ENCODE measurements at places on chromosomes 1 and 21.
A peak's percentile ranks its signal among the peaks of the same experiment; 100 is the strongest.

DNA sequence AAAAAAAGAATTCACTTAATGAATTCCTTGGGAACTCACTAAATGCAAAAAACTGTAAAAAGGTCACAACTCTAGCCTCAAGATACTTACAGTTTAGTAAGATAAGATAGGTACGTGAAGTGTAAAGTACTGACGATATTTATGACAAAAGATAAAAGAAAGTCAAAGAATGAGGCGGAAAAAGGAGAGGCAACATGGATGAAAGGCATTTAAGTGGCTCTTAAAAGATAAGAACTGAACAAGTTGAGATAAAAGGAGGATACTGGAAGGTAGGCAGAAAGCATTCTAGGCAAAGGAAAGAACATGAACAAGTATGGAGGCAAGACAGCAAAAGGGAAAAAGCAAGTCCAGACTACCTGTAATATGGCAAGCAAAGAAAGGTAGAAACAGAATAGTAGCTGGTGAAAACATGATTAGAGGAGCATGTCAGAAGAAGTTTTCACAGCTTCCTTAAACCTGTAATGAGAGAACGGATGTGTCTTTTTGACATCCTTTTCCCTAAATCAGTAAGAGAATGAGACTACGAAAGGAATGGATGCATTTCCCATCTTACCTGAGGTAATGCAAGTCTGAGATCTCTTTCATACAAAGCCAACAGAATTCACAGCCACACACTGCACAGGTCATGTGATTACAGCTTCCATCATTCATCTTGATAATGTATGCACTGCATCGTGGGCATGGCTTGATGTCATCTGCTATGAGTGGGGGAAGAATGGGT lies 16.8 kb downstream of the RNF19B start:
- no peak for DNase-seq

- no peak for DNase-seq
Measured at GRCh38 chr1:155137154-155137949, 1.7 kb downstream of the SLC50A1 start.

DNA sequence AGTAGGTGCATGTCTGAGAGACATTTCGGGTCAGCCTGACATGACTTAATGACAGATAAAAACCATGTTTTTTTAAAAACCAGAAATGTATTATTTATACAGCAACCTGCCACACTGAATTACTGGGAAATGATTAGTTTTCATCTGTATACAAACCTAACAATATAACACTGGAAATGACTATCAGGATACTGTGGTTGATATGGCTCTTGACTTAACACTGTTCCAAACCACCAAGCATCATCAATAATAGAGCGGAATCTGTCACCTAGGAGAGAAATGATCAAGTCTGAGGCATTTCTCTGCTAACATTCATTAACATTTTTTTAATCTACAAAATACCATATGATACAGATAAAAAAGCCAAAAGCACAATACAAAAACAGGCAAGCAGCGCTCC lies 41.7 kb upstream of the PSMG1 start:
- no peak for DNase-seq

DNA sequence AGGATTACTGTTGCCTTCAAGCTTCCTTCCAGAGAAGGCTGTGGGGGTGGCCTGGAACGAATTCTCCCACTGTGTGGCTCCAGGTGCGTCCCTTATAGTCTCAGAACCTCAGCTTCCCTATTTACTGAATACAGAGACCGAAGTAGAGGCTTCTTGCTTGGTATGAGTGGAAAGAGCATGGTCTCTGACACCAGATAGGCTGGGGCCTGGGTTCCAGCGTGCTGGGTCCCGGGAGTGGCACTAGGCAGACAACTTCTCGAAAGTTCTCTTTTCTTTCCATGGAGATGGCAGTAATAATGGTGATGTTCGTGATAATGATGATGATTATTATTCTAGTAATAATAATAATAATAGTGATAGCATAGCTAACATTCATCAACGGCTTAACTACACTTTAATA lies 161.7 kb downstream of the PTPRU start:
- DNase-seq = no peak

DNA sequence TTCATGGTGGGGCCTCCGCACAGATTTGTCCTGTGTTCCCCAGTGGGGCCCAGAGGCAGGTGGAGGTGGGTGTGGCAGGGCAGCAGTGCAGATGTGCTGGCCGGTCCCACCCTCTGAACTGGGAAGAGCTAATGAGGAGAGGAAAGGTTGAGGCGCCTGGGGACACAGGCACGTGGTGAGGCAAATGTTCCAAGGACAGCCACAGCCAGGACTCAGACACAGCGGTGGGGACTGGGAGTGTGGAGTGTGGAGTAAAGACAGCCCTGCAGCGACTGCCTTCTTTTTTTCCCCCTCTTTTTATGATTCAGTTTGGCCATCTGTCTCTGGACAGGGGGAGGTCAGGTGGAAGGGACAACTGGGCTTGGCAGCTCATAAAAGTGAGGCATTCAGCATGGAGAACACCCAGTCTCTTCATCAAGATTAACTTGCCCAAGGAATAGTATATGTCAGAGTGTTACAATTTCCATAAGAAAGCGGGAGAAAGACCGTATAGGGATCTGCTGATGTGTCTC lies 104.2 kb upstream of the GCLM start:
- DNase-seq = no peak

DNA sequence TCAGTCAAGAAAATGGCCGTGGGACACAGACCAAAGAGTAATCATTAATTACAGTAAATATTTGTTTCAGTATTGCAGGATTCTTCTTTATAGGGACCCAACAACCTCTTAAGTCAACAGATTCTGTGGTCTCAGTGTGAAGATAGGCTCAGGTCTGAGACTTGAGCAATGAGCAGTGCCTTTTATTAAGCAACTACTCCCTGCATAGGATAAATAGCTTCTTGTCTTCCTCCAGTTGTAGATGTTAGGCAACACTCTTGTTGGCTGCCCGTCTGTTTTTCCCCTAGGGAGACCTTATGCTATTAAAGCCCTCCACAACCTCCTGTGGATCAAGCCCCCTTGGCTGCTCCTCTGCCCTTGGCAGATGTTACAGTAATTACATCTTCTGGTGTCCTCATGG lies 1.8 kb upstream of the OMA1 start:
- no peak for DNase-seq

DNA sequence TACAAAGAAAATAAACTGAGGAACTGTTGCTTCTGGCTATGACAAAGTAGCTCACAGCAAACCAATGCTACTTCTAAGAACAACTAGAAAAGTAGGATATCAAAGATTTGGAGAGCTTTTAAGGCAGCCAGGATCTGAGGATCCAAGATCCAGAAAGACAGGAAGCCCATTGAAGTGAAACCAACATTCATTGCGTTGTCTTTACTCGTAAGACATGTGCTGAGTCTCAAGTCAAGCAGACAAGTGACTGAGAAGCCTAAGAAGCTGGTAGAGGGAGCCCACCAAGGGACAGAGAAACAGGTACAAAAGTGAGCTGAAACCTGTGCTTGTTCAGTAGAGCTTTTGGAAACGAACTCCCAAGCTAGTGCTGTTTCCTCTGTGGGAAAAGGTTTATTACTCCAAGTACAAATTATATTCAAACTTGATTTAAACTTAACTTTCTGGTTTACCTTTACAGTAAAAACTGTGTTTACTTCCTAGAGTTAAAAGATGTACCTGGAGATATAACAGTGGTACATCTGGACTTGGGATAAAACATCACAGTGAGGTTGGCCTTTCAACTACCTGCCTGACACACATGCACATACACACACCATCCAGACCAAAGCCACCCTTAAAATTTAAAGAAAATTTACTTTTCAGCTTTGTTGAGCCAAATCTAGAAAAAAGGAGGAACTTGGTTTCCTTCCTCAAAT lies 41.2 kb downstream of the NME7 start:
- no peak for DNase-seq

- no peak for DNase-seq
Measured at GRCh38 chr1:202237052-202237451, 43.5 kb downstream of the LGR6 start.

DNA sequence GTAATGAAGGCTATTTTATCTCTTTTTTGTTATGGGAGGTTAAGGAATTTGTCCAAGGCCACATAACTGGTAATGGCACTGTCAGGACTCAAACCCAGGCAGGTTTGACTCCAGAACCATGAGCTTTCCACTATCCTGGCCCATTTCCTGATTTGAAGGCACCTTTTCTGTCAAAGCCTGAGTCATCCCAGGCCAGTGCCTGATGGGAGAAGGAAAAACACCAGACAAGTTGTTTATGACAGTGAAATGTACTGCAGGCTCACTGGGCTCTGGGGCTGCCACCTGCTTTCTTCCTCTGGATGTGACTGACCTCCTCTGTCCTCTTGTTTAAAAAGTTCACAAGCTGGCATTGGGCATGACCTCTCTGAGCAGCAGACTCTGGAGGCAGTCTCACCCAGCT lies 71.8 kb upstream of the SPATA6 start:
- no peak for DNase-seq

DNA sequence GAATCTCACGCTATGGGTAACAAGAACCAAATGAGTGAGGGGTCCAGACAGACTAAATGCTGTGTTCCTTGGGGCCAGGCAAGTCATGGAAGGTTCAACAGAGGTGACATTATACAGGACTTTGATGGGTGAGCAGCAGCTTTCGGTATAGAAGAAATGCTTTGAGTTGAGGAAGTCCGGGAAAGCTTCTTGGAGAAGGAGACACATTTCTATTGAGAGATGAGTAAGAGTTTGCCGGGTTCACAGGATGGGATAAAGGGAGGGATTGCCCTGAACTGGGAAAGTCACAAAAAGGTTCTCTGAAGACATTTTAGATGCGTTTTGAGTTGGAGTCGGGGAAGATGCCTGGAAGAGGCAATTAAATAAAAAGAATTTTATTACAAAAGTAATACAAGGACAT lies 580 bp upstream of the AZIN2 start:
- no peak for DNase-seq

DNA sequence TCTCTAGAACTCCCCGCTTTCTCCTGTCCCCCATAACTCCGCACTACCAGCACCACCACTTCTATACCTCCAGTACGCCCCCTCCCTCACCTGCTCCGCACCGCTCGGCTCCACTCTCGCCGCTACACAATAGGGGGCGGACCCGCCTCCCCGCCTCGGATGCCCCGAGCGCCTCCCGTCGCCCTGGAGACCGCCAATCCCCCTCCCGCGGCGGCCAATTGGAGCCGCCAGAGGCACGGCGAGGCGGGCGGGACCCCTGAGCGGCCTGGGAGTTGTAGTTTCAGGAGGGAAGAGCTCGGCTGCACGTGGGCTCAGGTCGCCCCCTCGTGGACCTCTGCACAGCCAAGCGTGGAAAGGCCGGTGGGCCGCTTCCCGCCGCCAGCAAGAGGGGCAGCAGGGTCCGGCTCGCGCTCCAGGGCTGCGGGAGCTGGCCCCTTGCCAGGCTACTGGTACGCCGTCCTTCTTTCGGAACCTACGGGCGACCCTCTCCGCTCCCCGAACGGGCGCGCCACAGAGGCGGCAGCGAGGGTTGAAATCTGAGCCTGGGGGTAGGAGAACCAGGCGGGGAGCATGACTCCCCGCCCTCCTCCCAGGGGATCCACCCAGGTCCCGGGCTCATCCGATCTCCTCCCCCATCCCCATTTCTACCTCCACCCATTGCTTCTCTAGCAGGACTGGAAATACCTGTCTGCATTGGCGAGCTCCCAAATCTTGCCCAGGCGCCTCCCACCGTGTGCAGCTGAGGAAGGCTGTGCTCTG lies at the start of gene IGSF9:
IGSF9 (minus strand) TSS at position 131 of the 759 bp plus-strand sequence. CDS start 2,159 bp downstream, outside the sequence.
- peak; percentile 80 for DNase-seq

DNA sequence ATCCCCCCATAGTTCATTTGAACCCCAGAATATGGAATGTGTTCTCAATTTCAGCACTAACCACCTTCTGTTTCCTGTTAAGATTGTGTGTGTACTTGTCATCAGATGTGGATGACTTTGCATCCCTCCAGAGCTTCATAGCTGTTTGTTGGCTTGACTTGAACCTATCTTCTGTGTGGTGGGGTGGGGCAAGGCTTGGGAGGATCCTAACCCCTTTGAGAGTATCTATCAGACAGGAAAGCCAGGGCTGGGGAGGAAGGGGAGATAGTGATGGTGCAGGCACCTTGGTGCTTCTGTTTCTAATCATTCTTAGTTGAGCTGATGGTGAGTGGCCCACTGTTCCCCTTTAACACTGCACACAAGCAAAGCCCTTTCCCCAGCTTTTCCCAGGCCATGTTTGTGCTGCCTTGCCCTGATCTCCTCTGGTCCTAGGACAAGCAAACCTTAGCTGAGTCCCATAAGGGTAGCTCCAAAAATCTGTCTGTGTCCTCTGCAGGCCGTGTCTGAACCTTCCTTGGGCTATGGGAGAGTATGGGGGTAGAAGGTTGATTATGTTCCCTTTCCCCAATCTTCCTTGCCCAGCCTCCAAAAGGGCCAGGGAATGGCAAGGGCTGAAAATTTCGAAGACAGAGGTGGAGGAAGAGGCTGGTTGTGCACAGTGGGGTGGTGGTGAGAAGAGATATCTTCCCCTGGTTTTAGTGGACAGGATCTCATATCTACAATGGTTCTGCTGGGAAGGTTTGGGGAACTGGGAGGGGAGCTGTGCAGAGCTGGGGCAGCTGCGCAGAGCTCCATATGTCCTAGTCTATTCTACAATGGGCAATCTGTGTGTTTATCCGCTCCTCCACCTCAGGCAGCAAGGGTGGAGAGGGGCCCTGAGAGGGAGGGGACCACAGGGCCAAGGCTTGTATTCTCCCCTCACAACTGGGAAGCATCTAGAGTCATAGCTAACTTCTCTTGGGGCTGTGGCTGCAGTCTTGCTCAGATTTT lies 1.4 kb downstream of the NHLH1 start:
- no peak for DNase-seq

DNA sequence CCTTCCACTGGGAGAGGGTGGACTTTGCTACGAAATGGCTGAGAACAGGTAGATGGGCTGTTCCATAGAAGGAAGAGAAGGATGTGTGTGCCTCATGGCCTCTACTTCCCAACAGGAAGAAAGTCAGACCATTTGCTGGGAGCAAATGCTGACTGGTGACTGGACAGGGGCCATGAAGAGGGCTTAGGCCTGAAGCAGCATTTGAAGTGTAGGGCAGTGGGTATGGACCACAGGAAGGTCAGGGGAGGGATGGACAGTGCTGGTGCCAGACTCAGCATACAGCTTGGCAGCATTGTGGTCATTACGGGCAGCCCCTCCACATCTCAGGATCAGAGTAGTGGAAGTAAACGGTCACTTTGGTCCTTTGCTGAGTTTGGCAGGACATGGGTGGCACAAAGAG lies 275.7 kb downstream of the MATN1 start:
- DNase-seq = no peak

- no peak for DNase-seq
Measured at GRCh38 chr1:98962156-98962555, 42.5 kb downstream of the PLPPR5 start.

GRCh38 chr21:42234464-42235241 lies 15.7 kb downstream of the ABCG1 start:
- peak; percentile 82 for DNase-seq

DNA sequence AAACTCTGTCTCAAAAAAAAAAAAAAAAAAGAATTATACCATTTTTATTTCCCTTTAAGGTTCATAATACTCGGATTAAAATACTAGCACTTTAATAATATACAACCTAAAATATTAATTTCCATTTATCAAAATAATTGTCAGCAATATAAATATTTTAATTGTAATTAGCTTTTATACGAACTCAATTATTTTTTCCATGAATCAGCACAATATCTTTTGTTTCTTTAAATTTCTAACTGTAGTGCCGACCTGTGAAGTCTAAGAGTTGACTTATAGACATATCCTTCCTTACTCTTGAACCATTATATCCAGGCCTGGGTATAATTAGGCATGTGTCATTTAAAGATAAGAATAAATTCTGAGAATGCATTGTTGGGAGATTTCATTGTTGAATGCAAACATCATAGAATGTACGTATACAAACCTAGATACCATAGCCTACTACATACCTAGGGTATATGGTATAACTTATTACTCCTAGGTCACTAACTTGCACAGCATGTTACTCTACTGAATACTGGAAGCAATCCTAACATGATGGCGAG lies 996.7 kb upstream of the TMPRSS15 start:
- no peak for DNase-seq

GRCh38 chr1:61459345-61459744 lies 265.6 kb downstream of the TM2D1 start:
- no peak for DNase-seq

All from CD4-positive, alpha-beta T cell treated with Interleukin-15 for 4 hours (primary cell).